ENCODE measurements at places on chromosomes 7 and 10.
A peak's percentile ranks its signal among the peaks of the same experiment; 100 is the strongest.

DNA sequence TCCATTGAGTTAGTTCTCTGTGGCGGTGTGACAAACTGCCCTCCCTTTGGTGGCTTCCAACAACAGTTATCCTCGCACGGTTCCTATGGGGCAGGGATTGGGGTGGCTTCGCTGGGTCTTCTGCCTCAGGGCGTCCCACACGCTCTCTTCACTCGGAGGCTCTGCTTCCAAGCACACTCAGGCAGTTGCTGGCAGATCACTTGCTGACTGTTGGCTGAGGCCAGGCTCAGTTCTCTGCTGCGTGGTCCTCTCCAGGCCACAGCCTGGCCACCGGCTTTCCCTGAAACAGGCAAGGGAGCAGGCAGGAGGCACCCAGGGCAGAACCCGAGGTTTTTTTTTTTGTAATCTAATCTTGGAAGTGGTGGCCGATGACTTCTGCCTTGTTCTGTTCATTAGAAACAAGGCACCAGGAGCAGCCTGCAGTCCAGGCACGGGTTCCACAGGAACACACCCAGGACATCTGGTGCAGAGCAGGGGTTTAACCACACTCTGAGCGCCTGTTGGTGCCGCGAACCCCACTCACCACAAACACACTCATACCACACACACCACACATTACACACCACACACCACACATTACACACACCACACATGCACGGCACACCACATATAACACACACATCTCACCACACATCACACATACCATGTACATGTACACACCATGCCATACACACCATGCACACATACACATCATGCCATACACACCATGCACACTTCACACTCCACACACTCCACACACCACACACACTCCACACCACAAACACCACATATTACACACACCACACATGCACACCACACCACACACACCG lies 112.2 kb downstream of the PTPN20 start:
- DNase-seq, result no peak

DNA sequence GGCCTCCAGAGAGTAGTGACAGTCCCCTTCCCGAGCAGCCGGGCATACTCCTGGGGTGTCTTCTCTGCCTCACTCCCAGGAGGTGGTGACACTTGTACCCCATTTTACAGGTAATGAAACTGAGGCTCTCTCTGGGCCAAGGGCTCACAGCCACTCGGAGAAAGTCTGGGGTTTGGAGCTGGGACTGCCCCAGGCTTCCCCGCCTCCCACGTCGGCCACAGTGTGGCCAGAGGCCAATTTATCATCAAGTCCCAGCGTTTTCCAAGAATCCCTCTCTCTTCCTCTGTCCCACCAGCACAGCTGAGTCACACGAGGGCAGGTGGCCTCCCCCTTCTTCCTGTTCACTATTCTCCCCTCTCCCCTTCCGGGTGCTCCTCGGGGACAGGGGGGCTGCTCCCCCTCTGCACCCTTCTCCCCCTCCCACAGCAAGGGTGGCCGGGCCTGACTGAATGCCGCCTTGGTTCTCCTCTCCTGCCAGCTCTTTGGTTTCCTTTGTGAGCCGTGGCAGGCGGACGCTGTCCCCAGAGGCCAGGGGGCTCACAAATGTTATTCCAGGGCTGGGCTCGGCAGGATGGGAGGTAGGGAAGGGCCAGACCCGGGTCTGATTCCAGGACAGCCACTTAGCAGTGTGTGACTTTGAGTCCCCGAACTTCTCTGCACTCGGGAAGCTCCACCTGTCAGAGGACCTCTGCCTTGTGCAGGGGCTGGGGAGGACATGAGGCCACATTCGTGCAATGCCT lies 17.7 kb downstream of the CLIP2 start:
- peak; percentile 64 for DNase-seq

DNA sequence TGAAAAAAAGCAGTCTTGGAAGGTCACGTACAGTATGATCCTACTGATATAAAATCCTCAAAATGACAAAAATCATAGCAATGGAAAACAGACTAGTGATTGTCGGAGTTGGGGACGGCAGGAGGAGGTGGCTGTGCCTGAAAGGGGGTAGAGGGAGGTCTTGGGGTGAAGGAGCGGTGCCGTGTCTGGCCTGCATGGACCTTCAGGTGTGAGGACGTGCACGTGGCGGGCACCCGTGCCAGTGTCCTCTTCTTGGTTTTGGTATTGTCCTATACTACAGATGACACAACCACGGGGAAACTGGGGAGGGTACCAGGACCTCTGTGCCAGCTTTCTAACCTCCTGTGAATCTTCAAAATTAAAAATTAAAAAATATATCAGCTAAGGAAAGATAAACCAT lies 73.0 kb downstream of the COBL start:
- no peak for DNase-seq

- no peak for DNase-seq
Observed at GRCh38 chr7:93453262-93453661, 121.3 kb downstream of the CALCR start.

- peak; percentile 32 for DNase-seq
Observed at GRCh38 chr10:266974-267425, 131.7 kb downstream of the ZMYND11 start.

- no peak for DNase-seq
Observed at GRCh38 chr7:108662783-108663362, 93.2 kb downstream of the DNAJB9 start.

GRCh38 chr10:110918643-110919348 lies at the start of gene BBIP1:
Gene BBIP1 (minus strand): TSS chr10:110919180. CDS start chr10:110918157, 1,023 bp downstream.
- peak; percentile 75 for DNase-seq

- no peak for DNase-seq
Observed at GRCh38 chr7:96179341-96179740, 142.6 kb downstream of the SLC25A13 start.

All from HTR-8/SVneo (cell line).